ENCODE measurements at places on chromosomes 7 and 10.
A peak's percentile ranks its signal among the peaks of the same experiment; 100 is the strongest.

GRCh38 chr10:103480521-103480920, 1.5 kb upstream of the CALHM3 start:
- no peak for DNase-seq

GRCh38 chr7:108044345-108044744, 41.4 kb upstream of the LAMB1 start:
- DNase-seq: no peak

DNA sequence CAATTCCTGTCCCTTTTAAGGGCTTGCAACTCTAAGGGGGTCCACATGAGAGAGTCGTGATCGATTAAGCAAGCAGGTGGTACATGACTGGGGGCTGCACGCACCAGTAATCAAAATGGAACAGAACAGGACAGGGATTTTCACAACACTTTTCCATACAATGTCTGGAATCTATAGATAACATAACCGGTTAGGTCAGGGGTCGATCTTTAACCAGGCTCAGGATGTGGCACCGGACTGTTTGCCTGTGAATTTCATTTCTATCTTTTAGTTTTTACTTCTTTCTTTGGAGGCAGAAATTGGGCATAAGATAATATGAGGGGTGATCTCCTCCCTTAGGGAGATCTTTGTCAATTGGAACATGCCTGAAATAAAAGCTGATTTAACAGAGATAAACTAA, 370.1 kb downstream of the IPMK start:
- DNase-seq: no peak

DNA sequence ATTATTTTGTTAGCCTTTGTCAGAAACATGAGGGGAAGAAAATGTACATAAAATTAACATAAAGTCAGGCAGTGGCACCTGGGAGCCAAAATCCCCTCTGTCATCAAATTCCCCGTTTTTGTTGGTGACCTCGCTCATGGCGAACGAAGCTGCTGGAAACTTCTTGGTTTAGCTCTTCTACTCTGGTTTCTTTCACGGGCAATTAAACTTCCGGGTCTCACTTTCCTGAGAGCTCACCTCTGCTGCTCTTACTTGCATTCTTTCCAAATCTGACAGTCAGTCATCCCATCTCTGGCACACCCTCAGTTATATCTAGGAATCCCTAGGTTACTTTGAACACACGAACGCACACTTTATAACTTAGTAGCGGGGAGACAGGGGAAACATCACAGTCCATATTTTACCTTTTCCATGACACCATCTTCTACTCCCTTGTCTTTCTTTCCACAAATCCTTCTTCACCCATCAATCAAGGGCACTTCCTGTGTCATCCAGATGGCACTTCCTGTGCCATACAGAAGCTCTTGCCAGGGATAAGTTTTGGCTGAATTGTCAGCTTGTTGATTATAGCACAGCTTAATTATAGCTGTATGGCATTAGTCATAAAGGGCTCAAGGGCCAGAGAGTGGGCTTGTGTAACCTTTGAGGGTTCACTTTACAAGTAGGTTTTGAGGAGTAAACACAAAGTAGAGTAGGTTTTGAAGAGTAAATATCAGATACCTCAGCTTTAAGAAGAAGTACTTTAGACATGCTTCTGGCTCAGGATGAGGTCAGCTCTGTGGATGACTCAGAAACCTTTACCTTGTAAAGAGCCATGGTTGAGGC, 105.1 kb downstream of the GATA3 start:
- no peak for DNase-seq

GRCh38 chr10:61406242-61406641, 46.9 kb downstream of the TMEM26 start:
- DNase-seq: no peak

- DNase-seq: no peak
Measured at GRCh38 chr10:119344381-119344780, 137.0 kb downstream of the GRK5 start.

GRCh38 chr7:30430276-30430675, 48.3 kb downstream of the NOD1 start:
- no peak for DNase-seq

- DNase-seq: no peak
Measured at GRCh38 chr7:101941481-101942383, 124.3 kb downstream of the CUX1 start.

GRCh38 chr10:97312897-97313296, 6.2 kb upstream of the FRAT1 start:
- no peak for DNase-seq

- DNase-seq: peak; percentile 49
Measured at GRCh38 chr10:14556285-14556956, 218.3 kb downstream of the FAM107B start.

- no peak for DNase-seq
Measured at GRCh38 chr10:16820421-16820820, 3.2 kb upstream of the RSU1 start.

- no peak for DNase-seq
Measured at GRCh38 chr10:124041675-124042445, 51.5 kb downstream of the CHST15 start.

GRCh38 chr10:4407783-4408182, 418.2 kb upstream of the AKR1E2 start:
- DNase-seq: no peak

DNA sequence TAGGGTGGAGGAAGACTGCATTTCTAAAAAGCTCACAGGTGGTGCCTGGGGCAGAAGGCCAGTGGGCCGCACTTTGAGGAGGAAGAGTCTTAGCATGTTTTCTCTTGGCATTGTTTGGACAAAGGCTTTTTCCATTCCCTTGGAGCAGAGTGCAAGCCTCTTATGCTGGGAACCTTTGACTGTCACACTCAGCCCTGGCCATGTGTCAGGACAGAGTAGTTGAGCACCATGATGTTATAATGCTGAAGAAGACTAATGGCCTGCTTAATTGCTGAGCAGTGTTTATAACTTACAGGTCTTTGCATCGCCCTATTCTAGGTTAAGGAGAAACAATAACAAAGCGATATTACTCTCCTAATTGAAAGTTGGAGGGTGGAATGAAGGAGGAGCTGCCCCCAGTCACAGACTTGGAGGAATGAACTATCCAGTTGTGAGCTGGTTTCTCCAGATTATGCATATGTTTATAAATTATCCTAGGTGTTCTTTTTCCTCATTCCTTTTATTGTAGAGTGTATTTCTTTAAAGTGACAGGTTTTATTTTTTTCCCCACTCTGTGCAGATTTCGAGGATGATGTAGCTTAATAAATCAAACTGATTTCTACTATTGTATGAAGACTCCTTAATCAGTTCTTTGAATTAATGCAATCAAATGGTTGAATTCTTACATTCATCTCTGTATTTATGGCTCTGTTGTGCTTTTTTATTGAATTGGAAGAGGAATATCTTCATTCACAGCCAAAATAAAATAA, 767.0 kb downstream of the LRMDA start:
- no peak for DNase-seq

- peak; percentile 40 for DNase-seq
Measured at GRCh38 chr10:133225707-133226191, 4.3 kb upstream of the UTF1 start.

DNA sequence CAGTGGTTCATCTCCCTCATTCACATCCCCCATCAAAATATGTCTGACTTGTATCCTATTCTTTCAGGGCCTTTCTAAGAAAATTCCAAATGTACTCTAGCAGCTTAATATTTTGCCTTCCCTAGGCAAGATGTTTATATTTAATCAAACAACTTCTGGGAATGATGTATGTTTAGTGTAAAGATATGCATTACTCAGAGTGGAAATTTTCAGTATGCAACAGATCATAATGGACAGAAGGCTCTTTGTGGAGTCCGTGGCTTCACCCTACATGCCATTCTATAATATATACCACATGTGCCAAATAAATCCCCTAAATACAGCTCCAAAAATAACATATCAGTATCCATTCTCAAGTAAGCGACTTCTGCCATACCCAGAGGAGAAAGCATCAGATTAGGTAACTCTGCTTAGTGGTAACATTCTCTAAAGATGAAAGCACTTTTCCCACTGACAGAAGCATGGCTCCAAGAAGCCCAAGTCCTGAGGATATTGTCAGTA, 316.6 kb downstream of the KCNMA1 start:
- DNase-seq: no peak

DNA sequence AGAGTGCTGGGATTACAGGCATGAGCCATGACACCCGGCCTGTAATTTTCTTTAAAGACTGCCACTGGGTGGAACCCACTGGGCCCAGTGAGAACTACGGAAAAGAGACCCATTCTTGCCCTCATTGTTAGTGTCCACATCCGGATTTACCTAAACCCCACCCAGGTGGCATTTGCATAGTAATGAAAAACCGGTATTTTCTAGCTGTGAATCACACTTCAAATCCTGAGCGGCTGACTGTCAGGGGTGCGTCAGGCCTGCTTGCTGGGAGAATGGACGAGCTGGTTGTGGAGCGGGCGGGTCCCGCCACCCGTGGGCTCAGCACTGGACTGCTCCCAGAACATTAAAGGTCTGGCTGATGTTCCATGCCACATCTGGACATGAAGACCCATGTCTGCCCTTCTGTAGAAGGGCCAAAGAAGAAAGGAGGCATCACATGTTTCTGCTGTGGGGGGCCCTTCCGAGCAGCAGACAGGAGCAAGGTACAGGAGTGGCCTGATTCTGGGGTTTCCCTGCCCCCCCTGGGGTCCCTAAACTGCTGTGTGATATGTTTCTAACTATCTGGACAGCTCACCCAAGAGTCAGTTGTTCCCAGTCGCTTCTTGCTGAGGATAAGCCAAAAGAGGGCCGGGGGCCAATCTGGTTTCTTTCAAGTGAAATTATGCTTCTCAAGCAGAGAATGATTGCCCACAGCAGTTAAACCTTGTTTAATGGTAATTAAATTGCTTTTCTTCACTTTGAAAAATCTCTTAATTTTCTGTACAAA, 46.4 kb downstream of the KIAA1217 start:
- DNase-seq: no peak

- no peak for DNase-seq
Measured at GRCh38 chr7:17611611-17612010, 313.2 kb downstream of the AHR start.

DNA sequence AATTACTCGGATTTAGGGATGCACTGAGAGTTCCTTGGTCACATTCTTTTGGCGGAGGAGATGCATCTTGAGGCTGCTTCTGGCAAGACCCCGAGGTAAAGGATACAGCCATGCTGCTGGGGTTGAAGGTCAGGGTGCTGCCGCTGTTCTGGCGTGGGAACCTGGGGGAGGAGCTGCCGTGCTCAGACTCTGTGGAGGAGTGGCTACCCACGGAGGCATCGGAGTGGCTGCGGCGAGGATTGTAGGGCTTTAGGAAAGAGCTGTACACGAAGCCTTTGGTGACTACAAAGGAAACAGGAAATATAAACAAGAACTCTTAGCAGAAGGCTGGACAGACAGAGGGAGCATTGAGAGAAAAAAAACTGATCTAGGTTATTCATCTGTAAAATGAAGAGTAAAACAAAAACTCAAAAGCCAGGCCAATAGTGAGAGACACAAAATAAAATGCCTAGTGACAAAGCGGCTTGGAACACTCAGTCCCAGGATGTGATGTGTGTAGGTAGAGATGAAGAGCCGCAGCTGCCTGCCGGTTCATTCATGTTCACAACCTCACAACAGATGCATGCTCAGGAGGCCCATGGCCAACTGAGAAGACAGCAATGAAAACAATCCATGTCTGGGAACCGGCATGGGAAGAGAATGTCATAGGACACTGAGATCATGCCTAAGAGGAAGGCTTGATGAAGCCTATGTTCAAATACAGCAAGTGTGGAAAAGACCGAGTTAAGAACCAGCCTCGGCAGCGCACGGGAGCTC, 97.8 kb downstream of the ABCC2 start:
- DNase-seq: no peak

- DNase-seq: no peak
Measured at GRCh38 chr7:142153400-142153799, 41.9 kb downstream of the MGAM2 start.

GRCh38 chr7:50450590-50451032, 461 bp upstream of the FIGNL1 start:
- DNase-seq: peak; percentile 33

DNA sequence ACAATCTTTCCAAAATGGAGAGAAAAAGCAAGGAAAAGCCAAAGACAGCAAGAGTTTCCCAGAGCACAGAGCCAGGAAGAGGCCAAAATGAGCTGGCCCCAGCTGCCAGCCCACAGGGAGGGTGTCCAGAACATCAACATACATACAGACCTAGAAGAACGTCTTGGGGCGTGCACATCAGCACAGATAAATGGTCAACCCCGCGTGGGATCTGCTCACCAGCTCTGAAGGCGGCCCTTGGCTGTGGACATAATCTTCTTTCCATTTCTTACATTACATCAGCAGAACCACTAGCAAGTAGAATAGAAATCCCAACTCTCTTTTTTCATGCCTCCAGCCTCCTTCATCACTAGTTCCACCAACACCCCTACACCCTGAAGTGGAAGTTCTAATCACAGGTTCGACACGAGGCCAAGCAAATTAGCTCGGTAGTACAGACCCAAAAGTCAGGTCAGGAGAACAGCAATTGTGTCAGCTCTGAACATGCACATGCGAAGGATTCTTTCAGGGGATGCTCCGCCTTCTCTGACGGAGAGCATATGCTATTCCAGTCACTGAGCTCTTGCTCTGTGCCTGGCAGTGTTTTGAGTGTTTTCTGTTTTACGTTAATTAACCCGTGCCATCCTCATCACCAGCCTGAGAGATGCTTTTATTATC, 16.4 kb downstream of the SH3PXD2A start:
- DNase-seq: no peak

DNA sequence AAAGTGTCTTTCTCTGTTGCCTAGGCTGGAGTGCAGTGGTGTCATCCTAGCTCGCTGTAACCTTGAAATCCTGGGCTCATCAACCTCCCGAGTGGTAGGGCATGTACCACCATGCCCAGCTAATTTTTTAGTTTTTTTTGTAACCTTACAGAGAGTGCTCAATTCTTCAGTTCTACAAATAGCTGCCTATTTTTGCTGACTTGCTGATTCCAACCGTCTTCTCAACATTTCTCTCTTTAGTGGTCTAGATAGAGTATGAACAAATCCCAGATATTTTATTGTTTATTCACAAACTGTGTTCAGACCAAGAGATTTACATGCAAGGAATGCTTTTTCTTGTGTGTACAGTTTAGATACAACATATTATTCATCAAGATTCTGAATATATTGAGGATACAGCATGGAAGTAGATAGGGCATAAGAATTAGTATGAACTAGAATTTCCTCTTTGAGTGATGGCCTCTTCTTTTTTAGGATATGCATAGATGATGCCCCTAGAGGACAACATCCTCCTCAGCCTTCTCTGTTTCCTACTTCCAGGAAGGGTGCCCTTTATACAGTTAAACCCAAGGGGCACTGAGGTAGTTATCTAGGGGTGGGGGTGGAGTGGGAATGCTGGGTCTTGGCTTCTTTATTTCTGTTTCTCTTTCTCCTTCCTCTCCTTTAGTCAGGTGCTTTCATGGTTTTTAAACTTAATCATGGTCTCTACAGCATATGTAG, 26.0 kb downstream of the PRPF18 start:
- no peak for DNase-seq

Measured in activated CD4-positive, alpha-beta T cell treated with anti-CD3 and anti-CD28 coated beads, Interleukin-2, amount 50 U/mL, for 48 hours (primary cell).